NCI-H1436 treated with DMSO at 0.1 percent for 48 hours (cell line): ENCODE measurements at places on chromosomes 5 and 9.

DNA sequence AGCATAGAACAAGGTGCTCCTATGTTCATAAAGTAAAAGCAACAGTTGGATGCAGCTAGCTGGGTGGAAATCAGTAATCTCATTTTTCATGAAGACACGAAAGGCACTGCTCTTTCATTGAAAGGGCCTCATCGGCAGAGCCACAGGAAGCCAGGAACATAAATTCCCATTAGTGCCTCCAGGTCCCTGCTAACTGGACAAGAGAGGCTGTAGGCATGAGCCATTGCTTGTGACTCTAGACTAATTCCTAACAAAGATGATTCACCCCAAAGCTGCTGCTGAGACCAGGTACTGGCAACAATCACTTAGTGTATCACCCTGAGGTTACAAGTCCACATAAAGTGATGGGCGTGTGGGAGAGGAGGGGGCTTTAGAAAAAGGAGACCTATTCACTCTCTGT is 141.8 kb downstream of the BRINP1 start:
- DNase-seq, result no peak

DNA sequence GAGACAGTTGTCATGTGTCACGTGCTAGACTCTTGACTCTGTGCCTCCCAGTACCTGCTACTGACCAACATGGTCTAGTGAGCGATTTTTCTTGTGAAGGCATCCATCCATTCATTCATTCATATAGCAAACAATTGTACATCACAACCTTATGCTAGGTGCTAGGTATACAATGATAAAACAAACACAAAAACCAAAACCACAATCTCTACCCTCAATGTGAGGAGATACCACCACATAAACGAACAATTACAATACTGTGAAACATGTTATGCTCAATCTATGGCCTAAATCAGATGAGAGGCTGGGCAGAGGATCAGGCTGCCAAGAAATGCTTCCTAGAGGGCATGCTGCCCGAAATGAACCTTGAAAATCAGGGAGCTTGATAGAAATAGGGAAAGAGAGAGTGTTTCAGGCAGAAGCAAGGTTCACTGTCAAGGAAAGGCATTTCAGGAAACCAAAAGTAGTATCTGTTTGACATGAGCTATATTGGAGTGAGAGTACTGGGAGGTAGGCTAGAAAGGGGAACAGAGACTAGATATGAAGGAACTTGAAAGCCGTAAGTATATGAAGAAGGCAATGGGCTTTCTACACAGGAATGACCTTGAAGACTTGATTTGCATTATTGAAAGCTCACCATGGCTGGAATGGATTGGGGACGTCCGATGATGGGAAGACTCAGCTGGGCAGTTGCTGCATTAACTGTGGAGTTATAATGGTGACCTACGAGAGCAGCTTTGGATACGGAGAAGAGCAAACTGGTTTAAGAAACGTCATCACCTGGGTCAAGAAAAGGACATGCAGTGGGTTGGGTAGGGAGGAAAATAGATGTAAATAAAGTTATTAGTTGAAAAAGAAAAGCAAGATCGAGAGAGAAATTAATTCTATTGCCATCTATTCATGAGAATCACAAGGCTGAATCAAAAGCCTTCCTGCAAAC is 90.1 kb downstream of the THBS4 start:
- DNase-seq, result no peak

GRCh38 chr9:16425562-16426231 is 444.8 kb downstream of the BNC2 start:
- DNase-seq, result no peak

DNA sequence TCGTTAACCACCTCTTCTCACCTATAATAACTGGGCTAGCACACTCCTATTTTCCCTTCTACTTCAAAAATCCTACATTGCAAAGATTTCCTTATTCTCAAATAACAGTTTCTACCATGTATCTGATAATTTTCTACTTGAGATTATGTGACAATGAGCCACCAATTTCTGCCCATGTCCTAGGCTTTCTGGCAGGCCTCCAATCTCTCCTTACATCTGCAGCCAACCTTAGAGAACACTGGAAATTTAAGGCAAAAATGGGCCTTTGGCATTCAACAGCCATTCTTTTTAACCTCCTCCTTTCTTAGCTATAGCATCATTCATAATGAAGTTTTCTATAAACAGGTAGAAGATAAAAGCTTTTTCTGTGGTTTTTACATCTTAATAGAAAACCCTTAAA is 225.1 kb downstream of the ARRDC3 start:
- DNase-seq, result no peak

DNA sequence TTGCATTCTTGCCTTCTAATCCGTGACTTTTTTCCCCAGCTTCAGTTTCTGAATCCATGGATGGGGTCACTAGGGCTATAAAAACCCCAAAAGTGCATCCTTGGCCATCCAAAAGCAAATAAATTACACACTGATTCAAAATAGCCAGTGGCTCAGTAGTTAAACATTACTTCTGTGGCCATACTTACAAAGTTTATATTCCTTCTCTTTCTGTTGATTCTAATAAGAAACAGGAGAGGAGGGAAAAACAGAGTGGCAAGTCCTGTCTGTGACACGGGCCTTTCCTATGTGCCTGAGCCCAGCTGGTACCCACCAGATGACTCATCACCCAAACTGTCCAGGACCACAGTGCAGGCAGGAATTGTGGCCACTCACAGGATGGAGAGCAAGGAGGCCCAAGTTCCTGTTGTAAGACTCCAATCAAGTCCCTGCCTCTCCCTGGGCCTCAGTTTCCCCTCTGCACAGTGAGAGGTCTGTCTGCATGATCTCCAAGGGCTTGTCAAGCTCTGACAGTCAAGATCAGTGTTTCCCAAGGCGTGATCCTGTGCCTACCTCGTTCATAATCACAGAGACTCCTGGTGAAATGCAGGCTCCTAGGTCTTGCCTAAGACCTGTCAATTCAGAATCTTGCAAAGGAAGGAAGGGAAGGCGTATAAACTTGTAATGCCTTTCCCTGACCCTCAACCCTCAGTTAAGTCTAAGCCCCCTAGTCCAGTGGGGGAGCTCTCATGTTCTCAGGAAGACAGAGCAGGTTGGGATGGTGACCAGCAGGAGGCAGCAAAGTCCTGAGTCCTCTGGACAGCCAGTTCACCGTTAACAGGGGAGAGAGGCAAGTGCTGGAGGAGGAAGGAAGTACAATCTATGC is 29.5 kb downstream of the TNIP1 start:
- DNase-seq, result no peak

DNA sequence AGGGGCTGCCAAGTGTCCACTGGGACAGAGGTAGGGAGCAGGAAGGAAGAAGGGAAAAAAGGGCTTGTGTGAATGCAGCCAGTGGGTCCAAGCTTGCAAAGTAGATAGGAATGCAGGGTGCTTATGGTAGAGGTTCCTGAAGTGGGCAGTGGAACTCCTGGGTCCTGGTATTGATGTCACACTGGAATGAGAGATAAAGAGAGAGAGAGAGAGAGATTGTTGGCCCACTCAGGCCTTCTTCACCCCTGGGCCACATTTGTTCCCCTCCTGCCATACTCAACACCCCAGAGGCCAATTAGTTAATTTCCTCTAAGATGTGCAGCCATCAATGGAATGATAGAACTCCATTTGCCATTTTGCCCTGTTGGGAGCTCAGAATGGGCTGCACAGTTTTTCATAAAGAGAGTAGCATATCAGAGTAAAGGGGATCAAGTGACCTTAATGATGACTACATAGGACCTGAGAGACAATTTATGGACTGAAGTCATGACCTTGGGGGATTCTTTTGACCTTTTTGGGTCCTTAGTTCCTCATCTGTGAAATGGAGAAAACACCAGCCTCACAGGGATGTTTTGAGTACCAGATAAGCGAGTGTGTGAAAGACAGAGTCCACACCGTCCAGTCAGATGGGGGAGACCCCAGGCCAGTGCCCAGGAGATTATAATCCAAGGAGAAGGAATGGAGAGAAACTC is 52.9 kb downstream of the PPARGC1B start:
- DNase-seq, result no peak

DNA sequence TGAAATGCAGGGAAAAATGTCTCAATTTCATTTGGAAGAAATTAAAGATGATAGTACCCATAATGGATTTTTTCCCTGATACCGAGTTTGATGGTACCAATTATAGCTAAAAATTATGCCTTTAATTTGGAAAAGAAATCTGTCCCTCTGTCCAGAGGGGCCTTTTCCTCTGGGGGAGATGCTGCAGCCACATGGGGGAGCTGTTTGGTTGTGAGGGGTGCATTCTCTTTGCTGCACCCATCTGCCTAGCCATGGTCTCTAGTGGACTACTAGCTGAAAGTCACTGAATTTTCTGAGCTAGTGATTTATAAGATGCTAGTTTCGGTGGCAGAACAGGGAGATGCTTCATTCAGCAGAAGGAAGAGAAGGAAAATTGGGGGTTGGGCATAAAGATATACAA is 9.6 kb downstream of the SEC61B start:
- no peak for DNase-seq

- no peak for DNase-seq
Observed at GRCh38 chr5:28558196-28558595, 1519.8 kb upstream of the CDH9 start.

DNA sequence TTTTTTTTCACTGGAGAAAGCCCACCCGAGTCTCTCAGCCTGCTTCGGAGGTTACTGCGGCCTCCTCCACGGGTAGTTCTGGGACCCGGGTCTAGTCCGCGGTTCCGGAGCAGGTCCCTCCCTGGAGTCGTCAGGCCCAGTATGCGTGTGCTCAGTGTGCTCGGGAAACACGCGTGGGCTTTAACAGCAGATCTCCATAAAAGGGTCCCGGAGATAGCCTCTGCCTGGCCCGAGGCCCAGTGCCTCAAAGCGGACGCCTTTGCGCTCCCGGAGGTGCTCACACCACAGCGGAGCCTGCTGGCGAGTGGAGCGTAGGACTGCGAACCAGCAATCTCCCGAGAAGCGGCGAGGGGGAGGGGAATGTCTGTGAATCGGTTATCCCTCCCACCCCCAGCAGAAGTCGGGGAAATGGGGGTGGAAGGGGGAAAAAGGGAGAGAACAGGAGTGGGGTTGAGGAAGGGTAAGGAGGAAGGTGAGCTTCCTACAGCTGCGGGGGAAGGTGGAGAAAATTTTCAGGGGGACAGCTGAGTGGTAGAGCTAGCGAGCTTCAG is 28.7 kb downstream of the CDKN2A start:
- DNase-seq, result no peak

DNA sequence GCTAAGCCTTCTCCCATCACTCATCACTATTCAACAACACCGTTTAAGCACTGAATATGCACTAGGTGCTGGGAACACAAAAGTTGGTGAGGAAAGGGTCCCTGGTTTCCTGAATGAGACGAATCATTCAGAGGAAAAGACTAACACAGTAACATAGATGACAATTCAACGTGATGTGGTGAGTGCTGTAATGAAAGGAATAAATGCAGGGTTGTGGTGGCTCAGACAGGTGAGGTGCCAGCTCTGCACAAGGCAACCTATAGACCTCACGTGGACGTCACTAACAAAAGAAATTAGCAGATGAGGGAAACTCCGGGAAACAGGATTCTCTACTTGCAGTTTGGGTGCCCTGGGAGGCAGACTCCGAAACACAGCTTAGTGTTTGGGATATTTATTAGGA is 40.0 kb upstream of the ERBIN start:
- DNase-seq, result no peak

GRCh38 chr9:28050046-28050445 is 476.8 kb upstream of the C9orf72 start:
- DNase-seq, result no peak

DNA sequence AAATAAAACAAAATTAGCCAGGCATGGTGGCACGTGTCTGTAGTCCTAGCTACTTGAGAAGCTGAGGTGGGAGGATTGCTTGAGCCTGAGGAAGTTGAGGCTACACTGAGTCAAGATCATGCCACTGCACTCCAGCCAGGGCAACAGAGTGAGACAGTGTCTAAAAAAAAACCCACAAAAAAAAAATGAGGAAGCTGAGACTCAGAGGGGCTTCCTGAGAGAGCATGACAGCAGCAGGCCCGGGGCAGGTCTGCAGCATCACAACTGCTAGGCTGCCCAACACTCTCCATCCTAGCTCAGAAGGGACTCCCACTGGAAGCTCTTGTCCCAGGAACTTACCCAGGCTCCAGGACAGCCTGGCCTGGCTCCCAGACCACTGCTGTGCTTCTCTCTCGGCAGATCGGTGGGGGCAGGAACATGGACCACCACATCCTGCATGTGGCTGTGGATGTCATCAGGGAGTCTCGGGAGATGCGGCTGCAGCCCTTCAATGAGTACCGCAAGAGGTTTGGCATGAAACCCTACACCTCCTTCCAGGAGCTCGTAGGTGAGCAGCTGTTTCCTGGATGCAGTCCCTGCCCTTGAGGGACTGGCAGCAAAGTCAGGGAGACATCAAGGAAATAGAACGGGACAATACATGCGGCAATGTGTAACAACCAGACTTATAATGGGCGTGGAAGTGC is 19.1 kb downstream of the PTGS1 start:
- peak; percentile 4 for DNase-seq

DNA sequence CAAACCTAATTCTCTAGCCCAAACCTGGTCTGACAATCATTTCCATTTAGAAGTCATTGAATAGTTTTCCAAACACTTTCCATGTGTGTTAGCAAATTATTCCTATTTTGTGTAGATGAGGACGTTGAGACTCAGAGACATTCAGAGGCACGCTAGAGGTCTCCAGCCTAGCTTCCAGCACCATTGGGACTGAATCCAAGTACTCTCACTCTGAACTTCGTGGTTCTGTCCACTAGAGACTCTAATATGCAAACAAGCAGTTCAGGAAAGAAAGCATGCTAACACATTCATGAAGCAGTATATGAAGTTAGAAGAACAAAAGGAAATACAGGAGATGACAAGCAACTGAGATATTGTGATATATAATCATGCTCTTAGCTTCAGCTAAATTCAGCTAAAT is 354.8 kb downstream of the NTRK2 start:
- DNase-seq, result no peak

DNA sequence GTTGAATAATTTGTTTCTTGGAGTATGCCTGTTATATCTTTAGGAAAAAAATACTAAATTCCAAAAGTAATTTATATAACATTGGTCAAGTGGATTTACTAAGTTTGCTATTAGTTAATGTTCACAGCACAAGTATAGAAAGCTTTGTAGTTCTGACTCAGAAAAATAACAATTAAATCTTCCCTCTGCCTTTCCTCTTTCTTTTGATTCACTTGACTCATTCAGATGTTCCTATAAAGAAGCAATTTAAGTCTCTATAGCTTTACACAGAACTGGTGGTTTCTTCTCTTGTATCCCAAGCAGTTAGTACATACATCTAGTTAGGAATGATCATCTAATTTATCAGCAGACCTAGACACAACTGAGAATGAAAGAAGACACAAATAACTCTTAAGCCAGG is 4.5 kb upstream of the CDC42SE2 start:
- DNase-seq, result no peak

DNA sequence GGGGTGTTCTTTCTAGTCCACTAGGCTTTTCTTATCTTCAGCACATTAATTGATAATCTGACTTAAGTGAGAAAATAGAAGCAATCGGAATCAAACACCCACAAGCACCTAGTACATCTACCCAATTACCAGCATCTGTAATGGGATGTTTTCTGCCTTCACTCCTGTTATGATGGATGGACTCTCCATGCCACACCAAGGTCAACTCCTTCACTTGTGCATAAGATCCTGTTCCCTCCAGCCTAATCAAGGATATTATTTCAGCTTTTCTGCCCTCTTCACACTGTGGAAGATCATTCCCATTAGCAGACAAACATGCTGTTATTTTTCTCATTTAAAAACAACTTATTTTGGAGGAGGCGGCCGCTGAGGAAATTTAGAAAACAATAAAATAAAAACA is 162.0 kb upstream of the EDIL3 start:
- DNase-seq, result no peak
